Activated naive CD4-positive, alpha-beta T cell treated with anti-CD3 and anti-CD28 coated beads, Interleukin-2, amount 50 U/mL, for 72 hours (primary cell): ENCODE measurements at places on chromosomes 13 and 19. TPM values are rescaled to one million over a fixed set of nuclear protein-coding genes. Genes with fewer than 3 reads are reported as not detected.

Gene PSG4
- total RNA-seq, result 0.51 TPM

Gene TNFRSF19
- total RNA-seq, result not detected

Gene ZNF345
- 5.7 TPM for total RNA-seq

Gene PRR19
- total RNA-seq, result 1.6 TPM

DNA sequence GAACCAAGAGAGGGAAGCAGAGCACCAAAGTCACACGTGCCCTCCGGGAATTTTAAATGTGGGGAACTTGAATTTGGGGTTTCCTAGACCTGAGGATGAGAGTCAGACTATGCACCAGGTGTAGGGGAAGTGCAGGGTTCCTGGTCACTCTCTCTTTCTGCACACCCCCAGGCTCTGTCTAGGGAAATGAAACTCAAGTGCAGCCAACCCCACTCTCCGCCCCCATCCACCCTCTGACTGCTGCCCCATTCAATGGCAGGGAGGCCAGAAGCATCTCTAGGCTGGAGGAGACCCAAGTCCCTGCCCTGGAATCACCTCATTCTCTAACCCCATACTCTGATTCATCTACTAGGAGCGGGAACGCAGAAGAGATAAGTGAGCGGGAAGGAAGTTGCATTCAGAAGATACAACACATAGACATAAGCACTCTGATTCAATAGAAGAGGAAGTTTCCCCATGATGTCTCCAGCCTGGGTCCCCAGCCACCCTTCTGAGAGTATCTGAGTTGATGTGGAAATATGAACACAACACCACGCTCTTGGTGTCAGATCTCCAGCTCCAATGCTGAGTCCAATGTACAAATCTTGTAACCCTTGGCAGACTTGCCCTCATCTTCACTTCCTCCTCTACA lies 4.7 kb upstream of the SIGLEC14 start:
- no peak for DNase-seq

DNA sequence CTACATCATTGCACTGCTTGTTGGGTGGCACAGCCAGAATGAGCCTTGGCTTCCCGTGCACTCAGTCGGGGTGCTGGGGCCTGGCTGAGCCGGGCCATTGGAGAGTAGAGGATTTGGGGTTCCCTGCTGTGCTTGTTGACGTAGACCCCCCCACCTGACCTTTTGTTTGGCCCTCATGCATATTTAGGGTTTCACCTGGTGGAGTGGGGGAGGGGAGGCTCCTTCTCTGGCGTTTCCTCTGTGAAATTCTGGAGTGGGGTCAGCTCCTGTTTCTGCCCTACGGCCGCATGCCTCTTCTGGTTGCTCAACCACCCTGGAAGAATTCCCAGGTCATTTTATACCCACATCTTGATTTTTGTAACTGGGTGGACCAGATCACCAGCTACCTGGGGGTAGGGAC lies 82.8 kb downstream of the SIPA1L3 start:
- no peak for DNase-seq

- DNase-seq, result no peak
These were observed 225.1 kb downstream of the HS6ST3 start for GRCh38 chr13:96314974-96315373.

DNA sequence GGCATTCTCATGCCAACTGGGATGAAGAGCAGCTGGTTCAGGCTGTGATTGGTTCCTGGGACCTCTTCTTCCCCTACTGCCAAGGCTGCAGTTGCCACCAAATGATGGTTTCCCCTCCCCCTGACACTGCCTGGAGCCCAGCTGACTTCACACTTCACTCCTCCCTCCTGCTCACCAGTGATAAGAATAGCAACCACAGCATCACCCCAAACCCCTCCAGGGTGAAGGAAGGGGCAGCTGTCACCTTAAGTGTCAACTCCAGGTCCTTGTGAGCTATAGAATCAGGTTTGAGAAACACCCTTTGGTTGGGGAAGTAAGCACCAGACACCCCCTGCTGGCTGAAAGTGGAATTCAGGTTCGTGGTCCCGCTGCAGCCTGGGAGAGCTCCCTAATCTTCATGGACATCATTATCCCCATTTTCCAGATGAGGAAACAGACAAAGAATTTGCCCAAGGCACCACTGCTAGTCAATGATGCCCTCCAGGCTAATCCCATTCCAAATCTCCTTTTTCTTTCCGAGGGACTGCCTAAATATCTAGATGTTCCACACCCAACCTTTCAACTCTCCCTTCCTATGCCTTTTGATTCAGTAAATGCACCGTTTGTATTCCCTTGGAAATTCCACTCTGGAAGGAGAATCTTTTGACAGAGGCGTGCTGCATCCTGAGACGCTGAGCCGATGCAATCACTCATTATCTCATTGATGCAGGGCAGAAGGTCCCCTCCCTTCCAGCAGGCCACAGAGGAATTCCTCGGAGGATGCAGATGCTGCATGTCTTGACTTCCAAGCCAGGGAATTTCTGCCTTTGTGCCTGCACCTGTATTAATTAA lies 50.6 kb upstream of the UQCRFS1 start:
- peak; percentile 67 for DNase-seq

DNA sequence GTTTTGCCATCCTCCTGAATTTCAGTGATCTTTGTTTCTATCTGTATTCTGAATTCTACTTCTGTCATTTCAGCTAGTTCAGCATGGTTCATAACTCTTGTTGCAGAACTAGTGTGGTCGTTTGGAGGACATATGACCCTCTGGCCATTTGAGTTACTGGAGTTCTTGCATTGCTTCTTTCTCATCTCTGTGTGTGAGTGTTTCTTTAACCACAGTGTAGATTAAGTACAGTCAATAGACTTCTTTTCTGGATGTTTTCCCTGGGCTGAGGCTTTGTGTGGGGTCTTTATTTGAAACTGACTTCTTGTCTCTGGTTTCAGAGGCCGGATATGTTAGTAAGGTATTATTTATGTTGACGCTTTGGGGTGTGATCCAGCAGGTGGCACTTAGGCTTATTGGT lies 14.7 kb downstream of the IGFL2 start:
- DNase-seq, result no peak

DNA sequence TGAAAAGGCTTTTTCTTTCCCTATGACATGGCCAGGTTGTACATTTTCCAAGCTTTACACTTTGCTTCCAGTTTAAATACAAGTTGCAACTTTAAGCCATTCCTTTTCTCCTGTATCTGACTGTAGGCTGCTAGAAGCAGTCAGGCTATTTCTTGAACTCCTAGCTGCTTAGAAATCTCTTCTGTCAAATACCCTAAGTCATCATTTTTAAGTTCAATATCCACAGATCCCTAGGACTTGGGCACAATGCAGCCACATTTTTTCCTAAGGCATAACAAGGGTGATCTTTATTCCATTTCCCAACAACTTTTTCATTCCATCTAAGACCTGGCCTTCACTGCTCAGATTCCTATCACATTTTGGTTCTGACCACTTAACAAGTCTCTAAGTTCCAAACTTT lies 142.7 kb upstream of the TUBA3C start:
- DNase-seq, result no peak

DNA sequence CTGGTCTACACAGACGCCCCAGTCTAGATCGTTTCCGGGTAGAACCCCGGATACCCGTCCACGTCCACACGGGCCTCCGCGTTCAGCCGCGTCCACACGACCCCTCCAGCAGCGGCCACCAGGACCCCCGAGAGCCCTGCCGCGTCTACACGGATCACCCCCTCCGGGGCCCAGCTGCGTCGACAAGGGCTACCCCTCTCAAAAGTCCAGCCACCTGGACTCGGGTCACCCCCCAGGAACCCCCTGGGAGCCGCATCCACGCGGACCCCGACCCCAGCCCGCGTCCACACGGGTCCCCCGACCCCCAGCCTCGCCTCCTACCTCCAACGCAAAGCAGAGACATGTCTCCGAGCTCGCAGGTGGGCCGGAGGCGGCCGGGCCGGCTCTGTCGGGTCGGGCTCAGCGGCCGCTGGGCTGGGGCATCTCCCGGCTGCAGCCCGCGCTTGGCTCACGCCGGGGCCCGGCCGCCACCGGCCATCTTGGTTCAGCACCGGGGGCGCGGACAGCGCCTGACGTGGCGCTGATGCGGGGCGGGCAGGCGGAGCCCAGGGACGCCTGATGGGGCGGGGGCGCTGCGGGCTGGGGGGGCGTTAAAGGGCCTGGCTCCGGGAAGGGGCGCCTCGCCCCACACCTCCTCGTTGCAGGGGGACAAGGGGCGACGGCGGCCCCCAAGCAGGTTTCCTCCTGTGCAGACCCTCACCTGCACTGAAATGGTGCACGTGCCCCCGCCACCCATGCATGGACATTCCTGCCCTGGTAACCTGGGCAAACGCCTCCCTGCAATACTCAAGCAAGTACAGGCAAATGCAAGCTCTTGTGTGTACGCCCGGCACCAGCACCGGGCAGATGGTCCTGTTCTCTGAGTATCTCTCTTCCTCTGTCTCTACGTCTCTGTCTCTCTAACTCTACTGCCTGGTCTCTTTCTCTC lies at the start of gene UNC13A:
Gene UNC13A (minus strand): TSS at position 498 of the 928 bp plus-strand sequence. CDS start 155 bp downstream, at position 343.
- no peak for DNase-seq

GRCh38 chr13:53138376-53139036 lies 109.9 kb downstream of the OLFM4 start:
- DNase-seq, result no peak

GRCh38 chr19:15231271-15231670 lies 977 bp downstream of the EPHX3 start:
- DNase-seq, result no peak
